ENCODE measurements at places on chromosomes 3 and 15. TPM values are rescaled to one million over a fixed set of nuclear protein-coding genes. Genes with fewer than 3 reads are reported as not detected.

LMOD3 gene
- not detected for total RNA-seq

MST1R gene
- total RNA-seq = 6.9 TPM

P3H2 gene
- 39.2 TPM for total RNA-seq

WNT5A gene
- 0.82 TPM for total RNA-seq

PRTG gene
- total RNA-seq = 11.0 TPM

IGSF10 gene
- 0.53 TPM for total RNA-seq

PYGO1 gene
- 6.0 TPM for total RNA-seq

GPR27 gene
- 3.1 TPM for total RNA-seq

FEZF2 gene
- total RNA-seq = not detected

ALDH1L1 gene
- 0.17 TPM for total RNA-seq

LMAN1L gene
- not detected for total RNA-seq

FOXB1 gene
- total RNA-seq = not detected

CFAP100 gene
- total RNA-seq = not detected

GNAT1 gene
- not detected for total RNA-seq

LINS1 gene
- 11.6 TPM for total RNA-seq

ZNF774 gene
- 0.62 TPM for total RNA-seq

TMOD3 gene
- total RNA-seq = 49.5 TPM

ZNF385D gene
- total RNA-seq = 0.05 TPM

BBS4 gene
- total RNA-seq = 18.1 TPM

PEAK1 gene
- 10.4 TPM for total RNA-seq

MYL3 gene
- total RNA-seq = not detected

DPPA2 gene
- not detected for total RNA-seq

SLC24A5 gene
- not detected for total RNA-seq

ARGFX gene
- not detected for total RNA-seq

EPHA3 gene
- total RNA-seq = not detected

GXYLT2 gene
- 1.6 TPM for total RNA-seq

BRPF1 gene
- 20.8 TPM for total RNA-seq

SCAMP5 gene
- 15.0 TPM for total RNA-seq

GOLGA8G gene
- not detected for total RNA-seq

MEGF11 gene
- 0.39 TPM for total RNA-seq

SPG21 gene
- 134 TPM for total RNA-seq

NT5DC2 gene
- 105 TPM for total RNA-seq

SERPINI2 gene
- total RNA-seq = not detected

NOX5 gene
- total RNA-seq = 0.24 TPM

GPR171 gene
- not detected for total RNA-seq

GPD1L gene
- total RNA-seq = 16.2 TPM

BSN gene
- 0.16 TPM for total RNA-seq
